NCI-H1417 treated with DMSO at 0.1 percent for 48 hours (cell line): ENCODE measurements at places on chromosomes 6 and 20.

DNA sequence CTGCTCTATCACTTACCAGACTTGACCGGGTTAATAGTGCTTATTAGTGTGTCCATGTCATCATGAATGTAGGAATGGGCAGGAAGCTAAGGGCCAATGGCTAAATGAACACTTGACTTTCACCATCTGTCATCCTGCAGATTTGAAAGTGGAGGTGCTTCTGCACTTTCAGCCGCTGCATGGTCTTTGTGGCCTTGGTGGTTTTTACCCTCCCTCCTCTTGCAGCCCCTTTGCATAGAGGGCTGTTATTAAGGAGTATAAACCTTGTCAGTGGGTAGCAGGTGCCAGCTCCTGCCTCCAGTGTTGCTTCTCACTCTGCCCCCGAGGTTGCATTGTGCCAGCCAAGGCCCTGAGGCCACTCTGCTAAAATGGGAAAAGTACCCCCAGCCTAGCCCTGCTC is 122.2 kb upstream of the TNFAIP3 start:
- DNase-seq, result no peak

DNA sequence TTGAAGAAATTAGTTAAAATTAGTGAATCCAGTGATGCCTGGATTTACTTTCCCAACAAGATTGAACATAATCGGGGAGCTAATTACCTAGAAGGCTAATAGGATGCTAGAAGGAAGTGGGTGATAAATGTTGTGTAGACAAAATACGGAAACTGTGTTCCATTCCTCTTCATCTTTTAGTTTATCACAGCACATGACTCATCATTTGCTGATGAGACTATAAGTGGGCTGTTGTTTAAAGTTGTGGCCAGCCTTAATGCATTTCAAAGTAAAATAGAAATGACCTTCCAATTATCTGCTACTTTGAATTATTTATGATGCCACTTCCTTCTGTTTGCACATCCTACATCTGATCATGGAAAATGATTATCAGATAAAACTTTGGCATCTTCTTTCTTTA is 43.4 kb downstream of the OGFRL1 start:
- DNase-seq, result no peak

- DNase-seq, result no peak
These were observed 22.2 kb downstream of the CHMP4B start for GRCh38 chr20:33833333-33833732.

DNA sequence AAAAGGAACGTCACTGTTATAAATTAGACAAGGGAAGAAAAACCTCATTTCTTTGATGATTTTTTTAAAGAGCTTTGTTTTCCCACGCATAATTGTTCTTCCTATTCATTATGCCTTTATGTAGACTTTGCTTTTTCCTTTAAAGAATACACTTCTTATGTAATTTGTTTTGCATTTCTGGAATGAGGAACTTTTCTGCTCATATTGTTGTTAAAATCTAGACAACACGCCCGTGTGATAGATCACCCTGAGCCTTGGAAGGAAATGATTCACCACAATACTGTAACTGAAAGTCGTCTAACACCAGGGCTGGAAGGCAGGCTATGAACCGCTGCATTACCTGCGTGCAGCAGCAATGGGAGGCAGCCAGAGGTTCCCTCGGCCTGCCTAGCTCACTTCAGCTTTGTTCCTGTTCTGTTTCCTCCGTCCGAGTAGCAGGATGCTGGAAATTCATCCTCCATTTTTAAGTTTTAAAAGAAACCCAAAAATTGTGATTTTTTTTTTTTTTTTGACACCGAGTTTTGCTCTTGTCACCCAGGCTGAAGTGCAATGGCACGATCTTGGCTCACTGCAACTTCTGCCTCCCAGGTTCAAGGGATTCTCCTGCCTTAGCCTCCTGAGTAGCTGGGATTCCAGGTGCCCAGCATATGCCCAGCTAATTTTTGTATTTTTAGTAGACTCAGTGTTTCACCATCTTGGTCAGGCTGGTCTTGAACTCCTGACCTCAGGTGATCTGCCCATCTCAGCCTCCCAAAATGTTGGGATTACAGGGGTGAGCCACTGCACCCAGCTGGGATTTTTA is 49.6 kb upstream of the ZNF217 start:
- DNase-seq, result no peak

GRCh38 chr20:62240020-62240685 is 1.8 kb downstream of the OSBPL2 start:
- no peak for DNase-seq
